ENCODE measurements at places on chromosomes 7 and 10.

- DNase-seq: no peak
Observed at GRCh38 chr7:91847876-91848588, 32.5 kb downstream of the MTERF1 start.

GRCh38 chr10:24306507-24306875, 97.6 kb downstream of the KIAA1217 start:
- DNase-seq: no peak

DNA sequence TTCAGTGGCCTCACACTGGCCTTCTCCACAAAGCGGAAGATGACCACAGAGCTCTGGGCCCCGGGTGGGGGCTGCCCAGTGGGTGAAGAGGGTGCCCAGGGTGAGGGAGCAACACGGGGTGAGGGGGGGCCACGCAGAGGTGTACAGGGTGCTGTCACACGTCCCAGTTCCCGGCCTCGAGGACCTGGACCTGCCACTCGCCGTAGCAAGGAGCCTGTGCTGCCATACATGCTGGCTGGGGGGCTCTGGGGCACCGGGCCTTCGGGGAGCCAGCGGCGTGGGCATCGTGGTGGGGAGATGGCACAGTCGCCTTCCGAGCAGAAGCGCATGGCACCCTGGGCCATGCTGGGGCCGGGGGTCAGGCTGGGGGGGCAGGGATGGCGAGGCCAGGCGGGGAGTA, 1.9 kb downstream of the PSD start:
- DNase-seq: no peak

DNA sequence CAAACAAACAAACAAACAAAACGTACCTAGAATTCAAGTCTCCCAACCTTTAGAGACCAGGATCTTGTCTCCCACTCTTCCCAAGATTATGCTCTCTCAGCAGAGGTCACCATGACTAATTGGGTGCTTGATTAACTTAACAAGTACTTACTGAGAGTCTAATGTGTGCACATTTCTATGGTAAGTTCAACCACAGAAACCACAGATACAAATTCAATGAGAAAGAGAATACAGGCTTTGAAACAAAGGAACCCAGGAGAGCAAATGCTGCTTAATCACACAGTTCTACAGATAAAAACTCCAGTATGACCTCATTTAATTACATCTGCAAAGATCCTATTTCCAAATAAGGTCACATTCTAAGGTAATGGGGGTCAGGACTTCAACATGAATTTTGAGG, 142.8 kb downstream of the DNAJC1 start:
- no peak for DNase-seq

DNA sequence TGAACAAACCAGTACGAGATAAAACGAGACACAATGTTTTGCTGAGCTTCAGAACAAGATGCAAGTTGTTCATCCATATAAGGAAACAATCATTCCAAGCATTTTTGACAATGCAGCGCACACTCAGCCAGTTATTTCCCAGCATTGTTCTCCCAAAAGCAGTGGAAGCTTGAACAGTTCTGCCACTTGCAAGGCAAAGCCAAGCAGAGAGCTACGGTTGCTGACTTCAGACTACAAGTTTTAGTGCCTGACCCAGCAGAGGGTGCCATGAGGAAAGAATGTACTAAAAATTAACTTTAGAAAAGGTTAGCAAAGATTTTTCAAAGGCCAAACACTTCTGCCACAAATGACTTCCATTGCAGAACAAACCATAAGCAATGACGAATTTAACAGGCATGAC, 152.5 kb downstream of the SLC25A13 start:
- no peak for DNase-seq

DNA sequence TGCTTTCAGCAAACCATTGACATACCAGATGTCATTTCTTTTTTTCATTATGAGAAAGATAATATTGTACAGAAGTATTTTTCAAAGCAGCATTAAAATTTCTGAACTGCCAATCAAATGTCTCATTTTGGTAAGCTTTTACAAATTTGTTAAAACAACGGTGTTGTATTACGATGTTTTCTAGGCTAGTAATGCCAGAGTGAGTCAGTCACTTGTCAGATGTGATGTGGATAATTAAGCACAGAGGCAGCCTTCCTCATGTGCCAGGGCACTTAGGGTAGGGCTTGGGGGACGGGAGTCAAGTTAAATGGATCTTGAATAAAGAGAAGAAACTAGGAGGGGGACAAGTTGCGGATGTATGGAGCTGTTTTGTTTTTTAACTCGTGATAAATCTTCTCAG, 10.1 kb downstream of the PSTK start:
- DNase-seq: no peak

GRCh38 chr10:1874533-1874932, 137.2 kb upstream of the ADARB2 start:
- DNase-seq: no peak

- DNase-seq: no peak
Observed at GRCh38 chr10:57817741-57818140, 450.0 kb downstream of the IPMK start.

- peak; percentile 35 for DNase-seq
Observed at GRCh38 chr7:149496642-149497391, 792 bp downstream of the ZNF746 start.

DNA sequence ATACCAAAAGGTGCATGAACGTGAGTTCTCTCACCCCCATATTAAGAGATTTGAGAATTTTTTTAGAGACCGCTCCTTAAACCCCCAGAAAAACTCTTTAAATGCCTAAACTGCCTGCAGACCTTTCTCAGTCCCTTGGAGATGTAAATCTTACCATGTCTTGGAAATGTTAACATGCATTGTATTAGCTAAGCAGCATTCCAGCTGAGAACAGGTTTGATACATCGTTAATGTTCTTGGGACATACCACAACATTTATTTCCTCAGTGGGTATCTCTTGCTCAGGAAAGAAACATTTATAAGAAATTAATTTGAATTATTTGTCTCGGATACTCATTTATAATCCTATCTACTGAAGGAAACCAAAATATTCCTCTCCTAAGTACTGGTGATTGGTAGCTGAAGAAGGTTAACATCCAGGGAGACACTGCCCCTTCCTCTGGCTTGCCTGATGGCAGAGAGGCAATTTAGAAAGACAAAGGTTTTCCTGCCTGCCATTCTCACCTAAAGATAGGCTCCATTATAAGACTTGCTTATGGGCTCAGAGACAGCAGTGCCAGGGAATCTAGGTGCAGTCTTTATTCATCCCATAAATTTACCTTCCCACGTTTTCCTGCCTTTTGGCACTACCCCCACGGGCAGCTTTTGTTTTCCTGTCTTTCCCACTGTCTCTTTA, 141.2 kb downstream of the COBL start:
- no peak for DNase-seq

GRCh38 chr7:41051535-41051934, 651.4 kb downstream of the INHBA start:
- no peak for DNase-seq

- DNase-seq: no peak
Observed at GRCh38 chr7:38760226-38760625, 129.1 kb upstream of the AMPH start.

GRCh38 chr10:114408112-114408967, 4.0 kb upstream of the AFAP1L2 start:
- DNase-seq: no peak

DNA sequence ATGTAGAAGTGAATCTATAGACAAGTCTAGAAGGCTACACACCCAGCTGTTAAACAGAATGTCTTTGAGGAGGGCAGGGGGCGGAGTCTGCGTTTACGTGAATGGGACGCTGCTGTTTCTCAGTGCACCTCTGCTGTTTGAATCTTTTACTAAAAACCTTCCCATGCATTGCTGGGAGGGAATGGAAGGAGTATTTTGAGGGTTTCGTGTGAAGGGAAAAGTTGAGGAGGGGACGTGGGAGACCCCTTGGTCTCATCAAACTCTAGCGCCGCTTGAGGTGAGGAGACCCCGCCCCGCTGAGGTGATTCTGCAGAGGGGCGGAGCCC, 492 bp upstream of the VCL start:
- DNase-seq: no peak

DNA sequence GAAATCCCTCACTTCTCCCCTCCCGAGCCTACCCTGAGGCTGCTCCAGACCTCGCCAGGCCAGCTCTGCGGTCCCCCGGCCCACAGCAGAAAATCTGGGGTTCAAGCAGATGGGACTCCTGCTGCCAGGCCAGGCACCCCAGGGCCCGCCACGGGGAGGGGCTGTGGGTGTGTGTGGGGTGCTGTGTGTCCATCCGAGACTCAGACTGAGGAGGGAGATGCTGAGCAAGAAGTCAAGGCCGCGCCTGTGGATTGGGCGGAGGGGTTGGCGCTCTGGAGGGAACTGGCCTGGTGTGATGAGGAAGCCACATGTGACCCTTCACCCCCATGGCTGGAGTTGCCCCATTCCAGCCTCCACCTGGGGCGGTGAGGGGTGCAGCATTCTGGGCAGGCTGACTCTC, 51.1 kb downstream of the YKT6 start:
- DNase-seq: no peak

GRCh38 chr10:8043569-8044306, 10.8 kb upstream of the GATA3 start:
- DNase-seq: no peak

- no peak for DNase-seq
Observed at GRCh38 chr7:34260279-34260678, 354.9 kb downstream of the BMPER start.
